ENCODE measurements at places on chromosomes 5 and 9.
A peak's percentile ranks its signal among the peaks of the same experiment; 100 is the strongest.

DNA sequence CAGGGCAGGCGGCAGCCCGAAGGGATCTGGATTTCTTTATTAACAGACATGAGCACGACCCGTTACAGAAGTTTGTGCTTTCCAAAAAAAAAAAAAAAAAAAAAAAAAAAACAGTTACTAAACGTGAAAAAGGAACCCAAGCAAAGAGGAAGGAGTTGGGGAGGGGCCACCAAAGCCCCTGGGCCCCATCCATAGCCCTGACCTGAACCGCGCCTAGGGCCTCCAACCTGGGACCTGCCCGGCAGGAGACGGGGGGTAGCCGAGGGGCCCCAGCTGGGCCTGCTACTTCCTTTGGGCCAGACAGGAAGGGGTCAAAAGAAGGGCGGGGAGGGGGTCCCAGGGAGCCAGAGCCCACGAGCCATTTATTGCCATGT, 10.0 kb downstream of the PRR7 start:
- DNase-seq = no peak

GRCh38 chr5:102561894-102562760, 63.3 kb upstream of the SLCO6A1 start:
- DNase-seq = no peak

DNA sequence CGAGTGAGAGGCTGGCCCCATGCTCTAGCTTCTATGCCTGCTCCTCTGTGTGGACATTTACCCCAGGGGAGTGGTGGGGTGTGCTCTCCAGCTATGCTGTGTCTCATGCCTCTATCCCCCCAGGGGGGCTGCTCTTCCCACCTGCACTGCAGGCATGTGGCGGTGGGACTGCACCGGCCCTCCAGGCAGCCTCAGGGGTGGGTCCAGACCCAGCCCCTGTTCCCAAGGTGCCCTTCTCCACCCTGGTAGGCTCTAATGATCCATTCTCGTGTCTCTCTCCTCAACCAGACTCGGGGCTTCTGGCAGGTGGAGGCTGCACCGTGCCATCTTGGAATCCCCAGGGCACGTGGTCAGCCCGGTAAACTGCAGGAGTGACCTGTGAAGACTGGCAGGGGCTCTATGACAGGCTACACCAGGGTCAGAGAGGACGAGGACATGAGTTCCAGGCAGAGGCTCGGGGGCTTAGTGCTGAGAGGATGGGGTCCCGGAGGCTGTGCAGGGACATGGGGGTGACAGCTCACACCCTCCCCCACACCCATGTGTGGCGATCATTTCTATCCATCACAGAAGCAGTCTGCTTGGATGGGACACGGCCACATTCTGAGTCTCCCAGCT, 22.7 kb upstream of the COL5A1 start:
- DNase-seq = no peak

DNA sequence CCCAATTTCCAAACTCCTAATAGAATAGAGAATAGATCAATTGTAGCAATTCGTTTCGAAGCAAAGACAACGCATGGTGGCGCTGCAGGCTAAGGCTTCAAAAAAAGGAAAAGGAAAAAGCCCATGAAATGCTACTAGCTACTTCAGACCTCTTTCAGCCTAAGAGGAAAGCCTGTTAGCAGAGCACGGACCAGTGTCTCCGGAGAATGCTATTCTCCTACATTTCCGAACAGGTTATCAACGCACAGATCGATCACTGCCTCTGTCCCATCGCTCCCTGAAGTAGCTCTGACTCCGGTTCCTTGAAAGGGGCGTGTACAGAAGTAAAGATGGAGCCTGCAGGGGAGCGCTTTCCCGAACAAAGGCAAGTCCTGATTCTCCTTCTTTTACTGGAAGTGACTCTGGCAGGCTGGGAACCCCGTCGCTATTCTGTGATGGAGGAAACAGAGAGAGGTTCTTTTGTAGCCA, at the start of gene PCDHB15:
PCDHB15 (plus strand) TSS at position 146 of the 468 bp plus-strand sequence; CDS start at position 330, 184 bp downstream.
- DNase-seq = no peak

DNA sequence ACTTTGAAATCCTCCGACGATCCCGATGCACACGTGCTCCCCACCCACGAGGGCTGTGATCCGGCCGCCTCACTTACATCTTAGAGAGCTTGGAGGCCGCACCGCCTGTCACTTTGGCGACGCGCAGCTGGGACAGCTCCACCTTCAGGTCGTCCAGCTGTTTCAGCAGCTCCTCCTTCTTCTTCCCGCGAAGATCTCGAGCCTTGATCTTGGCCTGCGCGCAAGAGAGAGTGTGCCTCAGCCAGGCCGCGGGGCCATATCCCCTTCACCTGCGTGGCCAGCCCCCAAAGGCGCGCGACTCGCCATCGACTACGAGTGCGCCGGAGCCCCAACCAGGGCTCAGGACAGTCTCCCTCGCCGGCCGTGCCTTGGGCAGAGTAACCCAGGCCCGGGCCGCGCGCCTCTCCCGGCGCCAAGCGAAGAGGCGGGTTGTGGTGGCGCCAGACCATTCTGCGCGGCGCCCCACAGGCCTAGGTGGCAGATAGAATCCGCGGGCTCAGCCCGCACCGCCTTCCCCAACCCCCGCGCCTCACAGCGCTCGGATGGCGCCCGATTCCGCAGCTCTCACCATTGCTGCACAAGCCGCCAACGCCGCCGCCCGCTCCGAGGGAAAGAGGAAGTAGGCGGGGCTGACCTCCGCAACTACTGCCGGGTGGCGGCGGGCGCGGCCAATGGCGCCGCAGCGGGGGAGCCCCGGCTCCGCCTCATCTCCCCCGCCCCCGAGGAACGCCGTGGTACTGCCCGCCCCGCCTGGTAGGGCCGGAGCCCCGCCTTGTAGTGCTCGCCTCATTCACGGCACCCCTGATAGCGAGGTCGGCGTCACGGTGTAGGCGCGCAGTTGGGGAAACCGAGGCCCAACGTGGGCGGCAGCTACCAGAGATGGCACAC, at the start of the genes ARPC5L and RPL35:
ARPC5L (plus strand) TSS at position 789 of the 888 bp plus-strand sequence. CDS start 7,161 bp downstream, outside the sequence.
RPL35 (minus strand) TSS at position 616 of the 888 bp plus-strand sequence; CDS start at position 571, 45 bp downstream.
- DNase-seq = peak; percentile 92

DNA sequence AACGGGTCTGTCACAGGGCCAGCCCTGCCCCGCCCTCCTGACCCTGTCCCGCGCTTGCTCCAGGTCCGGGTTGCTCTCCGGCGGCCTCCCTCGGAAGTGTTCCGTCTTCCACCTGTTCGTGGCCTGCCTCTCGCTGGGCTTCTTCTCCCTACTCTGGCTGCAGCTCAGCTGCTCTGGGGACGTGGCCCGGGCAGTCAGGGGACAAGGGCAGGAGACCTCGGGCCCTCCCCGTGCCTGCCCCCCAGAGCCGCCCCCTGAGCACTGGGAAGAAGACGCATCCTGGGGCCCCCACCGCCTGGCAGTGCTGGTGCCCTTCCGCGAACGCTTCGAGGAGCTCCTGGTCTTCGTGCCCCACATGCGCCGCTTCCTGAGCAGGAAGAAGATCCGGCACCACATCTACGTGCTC, 4.2 kb downstream of the B4GALT7 start:
- no peak for DNase-seq
